ENCODE measurements at places on chromosomes 12 and 14.

DNA sequence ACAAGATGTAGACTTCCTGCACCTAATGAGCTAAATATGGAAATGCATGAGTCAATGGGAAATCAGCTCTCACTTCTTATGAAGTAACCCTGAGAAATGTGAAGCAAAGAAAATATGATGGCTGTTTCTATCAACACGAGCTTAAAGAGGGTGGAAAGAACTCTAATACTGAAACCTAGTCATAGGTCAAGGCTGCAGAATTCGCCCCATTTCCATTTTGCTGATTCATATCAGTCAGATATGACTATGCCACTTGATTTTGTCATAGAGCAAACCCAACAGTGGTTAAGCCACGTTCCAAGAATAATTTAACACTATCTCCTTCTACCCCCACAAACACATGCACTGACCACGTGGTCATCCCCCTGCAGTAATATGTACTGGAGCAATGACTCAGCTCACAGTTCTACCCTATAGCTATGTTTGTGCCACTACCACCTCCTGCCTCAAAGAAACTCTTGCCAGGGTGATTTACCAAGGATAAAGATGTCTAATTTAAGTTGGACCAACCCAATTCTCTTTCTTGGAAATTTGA, 157.5 kb downstream of the TMTC3 start:
- DNase-seq: no peak

DNA sequence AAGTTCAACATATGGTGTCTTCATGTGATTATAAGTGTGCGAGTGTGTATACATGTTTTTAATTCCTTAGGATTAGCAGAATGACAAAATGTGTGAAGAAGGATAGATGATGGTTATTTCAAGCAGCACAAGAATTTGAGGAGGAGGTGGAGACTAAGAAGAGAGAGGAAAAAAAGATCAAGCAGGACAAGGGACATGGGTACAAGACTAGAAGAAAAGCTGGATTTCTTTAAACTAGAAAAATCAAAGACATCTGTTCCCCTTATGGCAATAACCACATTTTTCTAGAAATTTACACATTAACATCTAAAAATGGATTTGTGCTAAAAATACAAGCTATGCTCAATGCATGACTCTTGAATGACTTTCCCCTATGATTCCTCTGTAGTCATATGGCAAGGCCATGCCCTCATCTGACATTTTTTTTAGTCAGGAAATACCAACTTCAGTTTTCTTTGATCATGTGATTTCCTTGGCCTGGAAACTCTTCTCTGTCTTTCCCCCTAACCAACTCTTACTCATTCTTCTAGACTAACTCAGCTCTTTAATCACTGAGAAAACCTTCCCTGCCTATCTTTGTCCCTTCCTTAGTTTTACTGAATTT, 435.8 kb downstream of the NRXN3 start:
- DNase-seq: no peak

- no peak for DNase-seq
Observed at GRCh38 chr14:93987815-93988476, 9.2 kb upstream of the CCDC197 start.

DNA sequence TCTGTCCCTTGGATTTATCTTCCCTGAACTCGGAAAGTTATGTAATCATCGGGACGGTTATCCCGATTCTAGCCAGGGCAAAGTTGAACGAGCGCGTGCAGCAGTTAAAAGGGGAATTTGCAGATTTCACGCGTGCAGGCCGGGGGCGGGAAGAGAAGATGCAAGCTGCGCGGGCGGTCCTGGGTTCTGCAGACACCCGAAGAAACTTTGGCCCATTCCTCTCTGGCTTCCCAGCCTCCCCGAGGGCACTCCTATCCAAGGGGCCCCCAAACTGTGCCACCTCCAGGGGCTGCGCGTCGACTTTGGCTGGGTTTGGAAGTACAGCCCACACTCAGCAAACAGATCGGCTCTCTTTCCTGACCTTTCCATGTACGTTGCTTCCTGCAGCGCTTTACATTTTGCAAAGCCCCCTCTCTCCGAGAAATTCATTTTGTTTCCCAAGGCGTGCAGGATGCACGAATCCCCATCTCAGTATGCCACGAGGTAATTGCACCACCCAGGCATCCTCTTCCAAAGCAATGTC, 941 bp upstream of the PPP1CC start:
- DNase-seq: no peak

DNA sequence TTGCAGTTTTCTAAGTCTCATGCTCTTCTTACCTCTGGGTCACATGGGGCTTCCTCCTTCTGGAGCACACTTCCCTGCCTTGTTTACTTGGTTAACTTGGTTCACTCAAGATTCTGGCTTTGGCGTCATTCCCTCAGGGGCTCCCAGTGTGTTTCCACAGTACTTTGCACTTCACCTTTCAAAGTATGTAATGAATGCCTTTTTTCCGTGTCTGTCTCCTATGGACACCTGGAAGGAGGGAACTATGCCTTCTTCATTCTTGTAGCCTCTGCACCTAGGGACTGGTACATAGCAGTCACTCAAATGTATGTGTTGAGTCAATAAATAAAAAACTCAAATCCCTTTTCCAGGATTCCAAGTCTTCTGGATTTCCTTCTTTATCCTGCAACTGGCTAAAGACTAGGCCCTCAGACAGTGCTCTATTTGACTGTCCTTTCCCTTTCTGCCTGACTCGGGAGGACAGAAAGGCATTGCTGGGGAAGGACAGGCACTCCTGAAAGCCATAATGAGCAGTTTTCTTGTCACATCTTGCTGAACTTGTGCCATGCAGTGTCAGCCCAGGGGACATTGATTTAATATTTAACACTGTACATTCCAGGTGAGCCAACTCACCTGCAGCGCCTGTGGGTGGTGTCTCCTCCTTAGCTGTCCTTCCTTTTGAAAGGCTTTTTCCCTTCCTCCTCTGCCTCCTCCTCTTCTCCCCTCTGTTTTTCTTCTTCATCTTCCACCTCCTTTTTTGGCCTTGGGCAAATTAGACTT, 12.8 kb downstream of the MYRFL start:
- no peak for DNase-seq

DNA sequence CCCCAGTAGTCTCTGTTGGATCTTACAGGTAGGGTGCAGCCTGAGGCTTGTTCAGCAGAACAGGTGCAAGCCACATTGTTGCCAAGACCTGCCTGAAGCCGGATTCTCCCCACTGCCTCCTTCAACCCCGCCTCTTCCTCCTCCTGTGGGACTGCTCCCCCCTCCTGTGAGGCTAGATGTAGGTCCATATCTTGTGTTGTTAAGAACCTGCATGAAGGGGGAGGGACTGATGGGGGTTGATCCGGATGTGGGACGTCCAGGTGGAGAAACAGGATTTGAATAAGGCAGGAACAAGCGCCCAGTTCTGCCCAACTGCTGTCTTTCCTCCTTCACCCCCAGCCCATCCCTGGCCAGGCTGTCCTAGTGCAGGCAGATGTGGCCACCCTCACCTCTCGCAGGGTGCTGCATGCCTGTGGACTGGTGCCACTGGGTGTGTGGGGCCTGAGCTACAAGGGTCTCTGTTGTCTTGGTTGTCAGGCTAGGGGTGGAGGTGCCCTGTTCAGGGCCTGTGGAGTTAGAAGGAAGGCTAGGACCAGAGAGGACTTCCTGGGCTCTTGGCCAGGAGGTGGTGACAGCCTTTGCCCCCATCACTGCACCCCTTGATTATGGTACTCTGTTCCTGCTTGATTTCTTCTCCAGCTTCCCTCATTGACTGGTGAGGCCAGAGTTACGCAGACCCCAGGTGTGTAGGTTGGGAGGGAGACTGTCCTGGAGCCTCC, 1.4 kb downstream of the NR4A1 start:
- peak; percentile 29 for DNase-seq

- DNase-seq: no peak
Observed at GRCh38 chr12:65171870-65172269, 2.5 kb downstream of the LEMD3 start.

DNA sequence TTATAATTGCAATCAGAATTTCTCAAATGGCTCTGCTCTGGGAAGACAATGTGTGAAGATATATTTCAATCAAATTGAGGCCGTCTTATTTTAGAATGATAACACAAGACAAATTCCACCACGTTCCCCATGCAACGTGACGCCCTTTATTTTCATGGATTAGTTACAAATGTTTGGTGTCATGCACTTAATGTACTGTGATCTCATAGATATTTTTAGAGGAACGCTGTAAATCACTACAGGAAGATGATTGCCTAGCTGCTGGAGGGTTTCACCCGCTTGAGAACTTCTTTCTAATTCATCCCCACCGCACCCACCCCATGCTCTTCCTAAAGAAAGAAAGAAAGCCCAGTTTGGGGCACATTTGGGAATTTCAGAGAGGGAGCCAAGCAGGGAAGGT, 117.2 kb downstream of the PLXNC1 start:
- no peak for DNase-seq

- no peak for DNase-seq
Observed at GRCh38 chr12:89070603-89071002, 281.7 kb downstream of the DUSP6 start.

DNA sequence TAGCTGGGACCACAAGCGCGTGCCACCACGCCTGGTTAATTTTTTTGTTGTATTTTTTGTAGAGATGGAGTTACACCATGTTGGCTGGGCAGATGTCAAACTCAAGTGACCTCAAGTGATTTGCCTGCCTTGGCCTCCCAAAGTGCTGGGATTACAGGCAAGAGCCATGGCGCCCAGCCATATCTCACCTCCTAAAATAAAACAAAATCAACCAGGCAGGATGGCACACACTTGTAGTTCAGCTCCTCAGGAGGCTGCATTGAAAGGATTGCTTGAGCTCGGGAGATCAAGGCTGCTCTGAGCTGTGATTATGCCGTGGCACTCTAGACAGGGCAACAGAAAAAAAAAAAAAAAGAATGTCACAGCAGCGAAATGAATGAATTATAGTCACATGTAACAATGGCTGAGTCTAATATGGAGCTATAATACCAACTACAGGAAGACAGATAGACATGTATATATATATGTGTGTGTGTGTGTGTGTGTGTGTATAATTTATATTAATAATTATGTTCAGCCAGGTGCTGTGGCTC, 19.3 kb upstream of the TMEM120B start:
- no peak for DNase-seq

- DNase-seq: peak; percentile 14
Observed at GRCh38 chr14:52706286-52706685, 714 bp upstream of the PSMC6 start.

- DNase-seq: no peak
Observed at GRCh38 chr14:35337269-35338255, 45.4 kb downstream of the PSMA6 start.

GRCh38 chr12:124963211-124963610, 25.7 kb downstream of the DHX37 start:
- DNase-seq: no peak

- no peak for DNase-seq
Observed at GRCh38 chr12:124207617-124208016, 87.3 kb upstream of the RFLNA start.

- DNase-seq: no peak
Observed at GRCh38 chr12:34287437-34287836, 265.1 kb downstream of the ALG10 start.
